Stimulated activated CD4-positive, alpha-beta T cell treated with anti-CD3 and anti-CD28 coated beads, Interleukin-12 subunit alpha, Interleukin-12 subunit beta, amount 100 ng/mL, for 48 hours (primary cell): ENCODE measurements at places on chromosomes 5 and 9.

DNA sequence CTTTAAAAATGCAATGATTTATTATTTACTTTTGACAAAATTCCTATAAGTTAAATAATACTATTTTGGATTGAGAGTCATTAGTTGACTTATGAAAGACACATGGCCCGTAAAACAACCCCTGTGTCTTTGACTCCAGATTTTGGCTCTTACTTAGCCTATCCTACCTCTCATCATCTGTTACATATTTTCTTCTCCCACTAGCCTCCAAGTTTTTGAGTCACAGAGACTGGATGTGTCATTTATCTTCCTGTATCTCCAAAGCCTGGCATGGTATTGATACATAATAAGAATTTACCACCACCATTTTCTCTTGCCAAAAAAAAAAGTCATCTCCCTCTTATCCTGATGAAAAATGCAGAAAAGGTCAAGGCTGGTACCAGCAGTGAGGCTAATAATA is 99.9 kb downstream of the GABRB2 start:
- DNase-seq, result no peak

GRCh38 chr5:79229357-79230174 is 6.4 kb upstream of the JMY start:
- no peak for DNase-seq

DNA sequence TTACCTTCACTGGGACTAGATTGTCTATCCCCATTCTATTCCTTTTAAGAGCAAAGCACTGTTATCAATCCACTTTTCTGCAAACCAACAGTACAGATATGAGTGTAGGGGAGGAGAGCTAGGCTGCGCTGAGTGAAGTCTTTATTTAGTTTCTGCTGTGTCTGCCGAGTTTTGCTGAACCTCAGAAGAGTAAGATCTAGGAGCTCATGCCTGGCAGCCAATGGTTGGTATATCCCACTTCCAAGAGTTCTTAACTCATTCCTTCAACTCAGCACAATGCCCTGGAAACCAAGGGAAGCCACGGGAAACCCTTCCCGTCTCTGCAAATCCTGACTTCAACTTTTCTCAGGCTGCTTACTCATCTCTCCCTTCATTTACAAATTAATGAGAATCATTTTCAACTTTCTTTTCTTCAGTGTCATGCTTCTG is 58.0 kb upstream of the JAK2 start:
- DNase-seq, result no peak

GRCh38 chr5:29984156-29984540 is 1209.3 kb upstream of the CDH6 start:
- no peak for DNase-seq

DNA sequence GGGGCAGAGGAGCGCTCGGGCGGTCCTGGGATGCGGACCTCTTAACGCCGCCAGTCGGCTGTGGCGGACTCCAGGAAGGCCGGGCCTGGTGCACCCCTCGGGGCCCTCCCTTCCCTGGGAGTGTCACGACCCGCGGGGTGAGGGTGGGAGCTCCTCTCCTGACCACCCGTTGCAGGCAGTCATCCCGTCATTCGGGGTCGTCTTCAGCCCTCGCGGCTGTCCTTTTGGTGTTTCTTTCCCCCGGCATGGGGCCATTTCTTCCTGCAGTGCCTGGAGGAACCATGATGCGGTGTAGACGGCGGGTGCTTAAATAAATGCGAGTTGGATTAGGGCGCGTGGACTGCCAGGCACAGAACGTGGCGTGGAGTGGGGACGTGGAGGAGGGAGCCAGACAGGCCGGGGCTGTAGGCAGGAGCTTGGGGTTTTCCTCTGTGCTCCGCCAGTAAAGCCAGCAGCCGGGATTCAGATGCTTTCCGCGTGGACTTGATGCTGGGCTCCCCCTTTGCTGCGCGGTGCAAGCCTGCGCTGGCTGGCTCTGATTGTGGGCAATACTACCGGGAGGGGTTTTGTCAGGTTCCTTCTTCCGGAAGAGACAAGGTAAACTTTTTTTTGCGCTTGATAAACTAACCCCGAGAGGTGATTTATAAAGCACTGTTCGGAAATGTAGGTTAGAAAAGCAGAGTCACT is 868 bp downstream of the KDM4C start:
- DNase-seq, result peak; percentile 34

DNA sequence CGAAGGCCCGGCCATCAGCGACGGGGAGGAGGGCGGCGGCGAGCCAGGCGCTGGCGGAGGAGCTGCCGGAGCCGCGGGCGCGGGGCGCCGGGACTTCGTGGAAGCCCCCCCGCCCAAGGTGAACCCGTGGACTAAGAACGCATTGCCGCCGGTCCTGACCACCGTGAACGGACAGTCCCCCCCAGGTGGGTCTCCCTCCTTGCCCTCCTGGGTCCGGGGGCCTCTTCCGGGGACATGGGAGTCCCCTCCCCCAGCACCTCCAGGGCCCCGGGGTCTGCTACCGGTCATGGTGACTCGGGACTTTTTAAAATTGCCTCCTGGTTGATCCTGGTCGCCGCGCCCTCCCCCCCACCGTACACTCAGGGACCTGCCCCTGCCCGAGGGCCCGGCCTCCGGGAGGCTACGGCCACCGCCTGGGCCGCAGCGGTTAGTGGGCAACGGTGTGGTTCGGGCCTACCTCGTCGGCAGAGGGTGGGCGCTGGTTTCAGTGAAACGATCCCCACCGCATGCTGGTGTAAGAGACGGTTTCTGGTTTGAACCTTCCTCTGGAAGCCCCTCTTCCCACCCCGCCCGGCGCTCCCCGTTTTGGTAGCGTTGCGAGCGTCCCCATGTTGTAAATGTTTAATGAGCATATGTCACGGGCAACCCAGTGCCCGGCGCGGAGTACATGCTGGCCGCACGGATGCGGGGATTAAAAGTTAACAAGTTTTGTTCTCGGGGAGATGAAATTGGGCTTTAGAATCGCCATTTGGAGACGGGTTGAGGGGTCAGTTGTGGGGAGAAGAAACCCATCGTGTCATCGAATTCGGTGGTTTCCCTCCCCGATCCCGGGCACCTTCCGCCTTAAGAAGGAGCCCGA is 1.1 kb downstream of the LARP1 start:
- DNase-seq, result peak; percentile 12

GRCh38 chr5:125484742-125485641 is 738.6 kb upstream of the ZNF608 start:
- no peak for DNase-seq

DNA sequence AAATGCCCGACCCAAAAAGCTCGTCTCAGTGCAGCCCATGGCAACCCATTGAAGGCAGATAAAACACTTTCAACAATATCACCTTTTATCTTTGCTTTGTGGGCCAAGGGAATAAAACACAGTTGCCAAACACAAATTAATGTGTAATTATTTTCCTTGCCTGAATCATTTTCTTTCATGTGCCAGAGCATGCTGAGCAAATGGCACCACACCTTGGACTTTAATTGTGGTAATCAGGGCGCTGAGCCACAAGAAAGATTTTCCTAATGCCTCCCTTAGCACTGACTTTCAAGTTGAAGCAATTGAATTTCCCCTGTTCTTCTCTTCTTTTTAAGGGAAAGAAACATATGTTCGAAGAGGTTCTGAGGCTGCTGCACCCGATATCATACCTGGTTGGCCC is 297.1 kb upstream of the MSX2 start:
- no peak for DNase-seq

GRCh38 chr9:9392755-9393154 is 1220.0 kb downstream of the PTPRD start:
- no peak for DNase-seq

GRCh38 chr5:153081385-153081784 is 409.1 kb upstream of the GRIA1 start:
- DNase-seq, result no peak

DNA sequence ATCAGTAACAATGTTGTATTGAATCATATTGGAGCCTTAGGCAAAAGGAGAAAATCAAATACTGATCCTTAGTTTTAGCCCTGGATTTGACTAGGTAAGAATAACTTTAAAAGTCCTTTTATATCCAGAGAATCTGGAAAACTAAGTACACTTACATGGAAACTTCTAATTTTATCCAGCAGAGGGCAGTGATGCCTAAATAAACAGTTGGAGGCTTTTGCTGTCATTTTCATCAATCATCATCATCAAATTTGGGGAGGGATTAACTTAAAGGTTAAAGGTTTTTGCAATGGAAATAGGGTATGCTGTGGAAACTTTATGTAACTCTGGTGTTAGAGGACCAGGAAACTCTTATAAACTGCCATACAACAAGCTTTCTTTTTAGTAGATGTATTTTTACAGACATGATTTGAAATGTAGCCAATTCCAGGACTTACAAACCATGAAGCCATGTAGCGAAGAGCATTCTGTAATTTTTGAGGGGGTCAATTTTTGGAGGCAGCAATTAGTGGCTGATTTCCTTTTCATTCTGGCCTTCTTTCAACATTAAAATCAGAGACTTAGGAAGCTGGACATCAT is 112.7 kb downstream of the OSTF1 start:
- no peak for DNase-seq

GRCh38 chr5:6729386-6730310 is 16.4 kb downstream of the TENT4A start:
- DNase-seq, result peak; percentile 39

DNA sequence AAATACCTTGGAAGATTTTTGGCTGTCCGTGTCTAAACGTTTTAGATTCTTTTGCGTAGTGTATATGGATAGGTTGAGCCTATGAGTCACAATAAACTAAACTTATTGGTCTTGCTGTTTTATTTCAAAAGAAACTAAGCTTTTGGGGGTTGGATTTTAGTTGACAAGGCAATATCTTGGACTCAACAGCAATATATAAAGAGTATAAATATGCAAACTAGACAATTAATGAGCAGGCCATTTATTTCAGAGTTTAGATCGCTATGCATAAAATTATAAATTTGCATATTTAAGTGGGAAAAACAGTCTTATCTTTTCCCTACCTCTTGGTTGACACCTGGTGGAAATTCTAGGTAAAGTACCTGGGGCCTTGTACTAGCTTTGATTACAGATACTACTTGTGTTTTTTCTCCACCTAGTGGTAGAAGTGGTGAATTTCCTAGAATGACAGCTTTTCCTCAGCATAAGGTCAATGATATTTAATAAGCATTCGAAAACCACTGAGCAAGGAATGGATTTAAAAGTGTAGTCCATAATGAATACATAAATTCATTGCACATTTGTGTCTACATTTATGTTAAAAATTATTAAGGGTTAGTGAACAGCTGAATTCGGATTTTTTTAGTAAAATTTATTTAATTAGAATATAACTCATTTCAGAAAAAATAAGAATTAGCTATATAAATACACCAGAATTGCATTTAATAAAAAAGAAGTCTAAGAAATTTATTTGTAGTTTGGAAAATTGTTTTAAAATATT is 1.7 kb upstream of the ARRDC3 start:
- DNase-seq, result no peak

- no peak for DNase-seq
These were observed 64.2 kb upstream of the ITGA2 start for GRCh38 chr5:52925001-52925400.

DNA sequence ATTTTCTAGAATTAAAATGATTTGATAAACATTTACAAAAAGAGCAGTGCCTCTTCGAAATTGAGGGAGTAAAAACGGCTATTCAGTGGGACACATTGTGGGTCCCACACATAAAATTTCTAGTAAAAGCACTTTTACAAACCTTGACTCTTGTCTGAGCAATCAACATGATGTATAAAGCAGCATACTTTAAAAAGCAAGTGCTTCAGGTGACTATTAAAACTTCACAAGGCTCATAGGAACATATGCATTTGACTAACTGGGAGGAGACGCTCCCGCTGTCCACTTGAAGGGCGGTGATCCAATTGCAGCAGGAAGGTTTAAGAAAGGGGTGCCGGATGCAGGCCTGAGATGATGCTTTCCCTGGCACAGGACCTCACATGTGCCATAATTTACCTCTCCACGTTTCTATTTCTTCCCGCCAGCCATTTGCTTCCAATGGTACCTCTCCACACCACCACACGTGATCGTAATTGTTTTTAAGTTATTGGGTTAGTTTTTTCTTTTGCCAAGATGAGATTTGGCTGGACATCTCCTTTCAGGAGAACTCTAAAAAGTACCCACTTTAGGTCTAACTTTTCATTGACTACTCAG is 1.8 kb downstream of the MCTP1 start:
- DNase-seq, result no peak

DNA sequence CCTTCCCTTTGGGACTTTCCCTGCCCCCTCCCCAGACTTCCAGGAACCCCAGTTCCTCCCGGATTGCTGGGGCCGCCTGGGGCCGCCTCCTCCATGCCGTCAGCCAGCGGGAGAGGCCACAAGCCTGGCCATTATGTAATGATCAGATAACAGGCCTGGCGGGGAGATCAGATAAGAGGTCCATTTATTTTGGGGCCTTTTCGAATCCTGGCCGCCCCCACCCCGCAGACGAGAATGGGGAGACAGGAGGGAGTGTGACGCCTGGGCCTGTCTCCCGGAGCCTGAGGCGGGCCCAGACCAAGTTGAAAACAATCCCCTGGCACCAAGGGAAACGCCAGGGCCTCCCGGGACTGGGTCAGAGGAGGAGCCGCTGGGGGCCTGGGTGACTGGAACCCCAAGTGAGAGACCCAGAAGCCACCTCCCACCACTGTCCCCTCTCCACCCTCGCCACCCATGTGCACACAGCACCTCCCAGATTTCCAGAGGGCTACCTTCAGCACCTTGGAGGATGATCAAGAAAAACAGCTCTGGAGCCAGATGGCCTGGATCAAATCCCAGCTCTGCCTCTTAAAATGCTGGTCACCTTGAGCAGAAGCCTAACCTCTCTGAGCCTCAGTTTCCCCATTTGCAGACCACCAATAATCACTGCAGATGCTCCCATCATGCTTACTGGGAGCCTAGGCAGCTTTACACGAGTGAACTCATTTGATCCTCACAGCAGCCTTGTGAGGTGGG is 7.8 kb downstream of the ENG start:
- DNase-seq, result no peak

- DNase-seq, result no peak
These were observed 246.8 kb upstream of the IRX1 start for GRCh38 chr5:3348576-3349535.

- DNase-seq, result no peak
These were observed 395.1 kb upstream of the PAPPA start for GRCh38 chr9:115758441-115758840.

DNA sequence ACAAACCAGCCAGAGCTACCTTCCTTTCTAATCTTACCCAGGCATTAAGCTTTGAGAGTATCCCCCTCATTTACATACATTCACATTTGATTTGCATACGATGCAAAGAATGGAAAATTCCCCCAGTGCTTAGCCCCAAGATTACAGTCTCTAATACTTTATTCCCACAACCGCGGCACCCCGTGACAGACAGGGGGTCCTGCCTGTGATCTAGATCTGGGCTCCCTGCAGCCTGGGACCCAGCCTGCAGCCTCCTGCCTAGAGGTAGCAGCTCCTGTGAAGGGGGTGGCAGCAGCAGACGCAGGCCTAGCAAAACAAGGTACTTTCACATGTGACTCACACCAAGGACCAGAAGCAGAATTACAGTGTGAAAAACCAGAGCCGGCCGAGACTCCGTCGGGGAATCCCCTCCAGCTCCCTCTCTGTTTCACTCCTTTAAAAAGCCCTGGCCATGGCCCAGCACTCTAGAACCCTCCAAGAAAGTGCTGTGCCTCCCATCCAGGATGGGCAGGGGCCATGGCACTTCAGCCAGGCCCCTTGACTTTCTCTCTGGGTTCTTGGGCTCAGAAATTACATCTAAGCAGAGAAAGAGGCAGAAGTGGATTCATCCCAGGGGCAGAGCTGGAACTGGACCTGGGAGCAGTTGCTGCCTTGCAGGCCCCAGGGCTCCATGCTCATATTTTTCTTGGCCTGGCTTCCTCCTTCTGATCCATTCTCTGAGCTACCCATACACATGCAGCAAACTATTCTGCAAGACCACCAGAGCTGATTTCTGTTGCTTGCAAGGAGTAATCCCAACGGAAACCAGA is 14.0 kb upstream of the TCF7 start:
- peak; percentile 82 for DNase-seq

- DNase-seq, result no peak
These were observed 500.0 kb downstream of the PTPRD start for GRCh38 chr9:10112798-10113197.
